ENCODE measurements at places on chromosomes 13 and 19.

DNA sequence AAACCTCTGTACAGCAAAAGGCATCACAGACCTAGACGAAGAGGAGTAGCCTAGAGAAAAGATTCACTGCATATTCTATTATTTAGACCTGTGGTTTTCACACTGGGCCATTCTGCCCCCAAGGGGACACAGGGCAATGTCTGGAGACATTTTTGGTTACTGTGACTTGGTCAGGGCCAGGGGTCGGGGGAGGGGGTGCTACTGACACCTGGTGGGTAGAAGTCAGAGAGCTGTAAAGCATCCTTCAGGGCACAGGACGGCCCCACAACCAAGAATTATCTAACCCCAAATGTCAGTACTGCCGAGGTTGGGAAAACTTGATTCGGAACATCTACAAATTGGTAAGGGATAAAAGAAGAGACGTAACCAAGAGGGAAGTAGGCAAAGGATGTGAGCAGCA is 11.3 kb downstream of the ELAVL1 start:
- DNase-seq: no peak

- no peak for DNase-seq
Measured at GRCh38 chr19:5154799-5155426, 185.7 kb downstream of the PTPRS start.

- no peak for DNase-seq
Measured at GRCh38 chr19:4445963-4446703, 11.5 kb downstream of the UBXN6 start.

DNA sequence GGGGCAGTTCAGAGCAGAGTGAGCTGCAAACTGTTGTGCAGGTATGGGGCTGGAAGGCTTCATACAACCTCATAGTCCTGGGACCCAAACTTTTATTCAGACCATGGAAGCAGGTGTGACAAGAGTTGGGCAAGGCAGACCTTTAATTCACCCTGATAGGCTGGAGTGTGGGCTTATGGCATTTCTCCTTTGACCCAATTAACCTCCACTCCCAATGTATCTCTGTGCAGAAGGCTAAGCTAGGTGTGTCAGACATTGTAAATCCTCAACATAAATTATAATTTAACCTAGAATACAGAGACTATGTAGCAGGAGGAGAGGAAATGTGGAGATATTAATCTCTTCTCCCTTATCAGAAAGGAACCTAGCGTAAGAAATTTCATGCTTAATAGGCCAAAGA is 12.2 kb upstream of the OR10H2 start:
- DNase-seq: no peak

DNA sequence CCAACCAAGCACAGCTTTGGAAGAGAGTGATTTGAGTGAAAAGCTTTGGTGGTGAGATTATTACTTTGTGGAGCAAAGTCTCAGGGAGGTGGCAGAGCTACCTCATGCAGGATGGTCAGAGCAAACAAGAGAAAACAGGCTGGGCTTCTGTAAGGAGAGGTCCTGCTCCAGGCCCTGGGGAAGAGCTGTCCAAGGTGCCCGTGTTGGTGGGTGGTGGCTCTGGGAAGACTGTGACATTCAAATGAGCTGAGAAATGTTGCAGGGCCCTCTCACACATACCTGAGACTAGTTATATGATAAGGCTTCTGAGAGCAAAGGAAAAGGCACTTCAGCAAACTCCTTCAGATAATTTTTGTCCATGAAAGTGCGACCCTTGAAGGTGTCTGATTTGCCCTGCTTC is 205.5 kb upstream of the SOX21 start:
- DNase-seq: no peak

DNA sequence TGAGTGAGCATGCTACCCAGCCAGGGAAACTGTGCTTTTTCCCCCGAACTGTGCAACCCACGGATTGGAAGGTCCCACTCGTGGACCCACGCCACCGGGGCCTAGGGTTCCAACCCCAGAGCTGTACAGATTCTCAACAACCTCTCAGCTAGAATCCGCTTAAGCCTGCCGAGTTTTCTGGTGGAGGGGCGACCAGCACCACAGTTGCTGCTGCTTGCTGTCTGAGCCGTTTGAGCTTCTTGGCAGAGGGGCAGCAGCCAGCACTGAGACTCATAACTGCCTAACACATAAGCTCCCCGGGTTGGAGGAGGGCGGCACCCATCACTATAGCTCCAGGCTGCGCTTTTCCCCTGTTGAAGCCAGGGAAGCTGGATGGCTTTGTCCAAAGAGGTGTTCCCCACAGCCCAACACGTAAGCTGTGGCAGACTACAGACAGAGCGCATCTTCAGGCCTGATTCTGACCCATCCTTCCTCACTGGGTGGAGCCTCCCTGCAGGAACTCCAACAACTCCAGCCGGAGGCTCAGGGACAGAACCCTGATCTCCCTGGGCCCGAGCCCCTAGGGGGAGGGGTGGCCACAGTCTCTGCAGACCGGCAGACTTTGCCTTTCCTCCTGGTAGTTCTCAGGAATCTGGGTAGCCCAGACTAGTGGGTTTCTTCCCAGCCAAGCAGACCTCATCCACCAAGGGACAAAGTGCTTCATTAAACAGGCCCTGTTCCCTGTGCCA is 871.6 kb downstream of the SLITRK6 start:
- DNase-seq: no peak

GRCh38 chr19:55382522-55383054 is 1.5 kb downstream of the TMEM238 start:
- no peak for DNase-seq

DNA sequence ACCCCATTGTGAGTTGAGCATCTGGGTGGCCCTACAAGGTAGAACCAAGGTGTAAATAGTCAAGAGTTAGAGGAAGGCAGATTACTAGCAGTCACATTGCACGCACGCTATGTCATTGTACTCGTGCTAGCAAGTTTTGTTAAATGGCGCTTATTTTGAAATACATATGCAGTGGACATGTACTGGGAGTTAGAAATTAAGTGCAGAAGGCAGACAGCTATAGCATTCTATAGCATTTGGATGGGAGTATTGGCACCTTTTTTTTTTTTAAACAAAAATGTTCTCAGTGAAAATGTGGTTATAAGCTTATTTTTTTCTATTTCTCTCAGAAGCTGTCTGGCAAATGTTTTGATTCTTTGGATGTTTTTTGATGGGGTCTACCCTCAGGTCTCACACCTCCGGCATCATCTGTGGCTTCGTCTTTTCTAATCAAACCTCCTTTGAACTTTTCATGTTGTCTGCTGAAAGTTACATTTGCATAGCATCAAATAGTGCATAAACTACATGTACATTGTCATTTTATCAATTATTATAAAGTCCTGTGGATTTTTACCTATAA is 68.1 kb downstream of the ARHGEF7 start:
- DNase-seq: no peak

DNA sequence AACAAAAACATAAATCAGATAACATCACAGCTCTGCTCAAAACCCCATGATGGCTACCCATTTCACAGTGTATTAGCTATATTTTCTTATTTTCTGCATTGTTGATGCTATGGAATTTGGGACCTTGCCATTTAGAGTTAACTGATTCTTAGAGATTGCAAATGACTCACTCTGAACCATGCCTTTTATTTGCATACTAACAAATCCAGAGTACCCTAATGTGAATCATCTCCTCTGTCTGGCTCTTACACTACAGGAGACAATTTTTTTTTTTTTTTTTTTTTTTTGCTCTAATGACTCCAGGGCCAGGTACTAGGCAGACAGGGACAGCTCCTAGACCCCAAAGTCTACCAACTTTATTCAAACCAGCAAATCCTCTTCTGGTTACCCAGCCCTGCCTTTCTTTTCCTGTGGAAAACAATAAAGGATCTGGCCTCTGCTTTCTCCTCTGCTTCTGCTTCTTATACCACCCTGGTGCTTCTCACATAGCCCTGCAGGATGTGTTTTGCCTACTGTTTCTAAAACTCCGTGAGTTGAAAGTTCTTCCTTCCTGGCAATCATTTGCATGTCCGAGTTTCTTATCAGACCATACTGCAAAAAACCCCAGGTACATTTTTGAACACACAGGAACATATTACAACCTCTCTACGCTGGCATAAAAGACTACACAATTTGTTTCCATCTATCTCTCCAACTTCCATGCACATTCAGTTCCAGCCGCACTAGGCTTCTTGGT is 10.6 kb upstream of the ZNF460 start:
- no peak for DNase-seq

DNA sequence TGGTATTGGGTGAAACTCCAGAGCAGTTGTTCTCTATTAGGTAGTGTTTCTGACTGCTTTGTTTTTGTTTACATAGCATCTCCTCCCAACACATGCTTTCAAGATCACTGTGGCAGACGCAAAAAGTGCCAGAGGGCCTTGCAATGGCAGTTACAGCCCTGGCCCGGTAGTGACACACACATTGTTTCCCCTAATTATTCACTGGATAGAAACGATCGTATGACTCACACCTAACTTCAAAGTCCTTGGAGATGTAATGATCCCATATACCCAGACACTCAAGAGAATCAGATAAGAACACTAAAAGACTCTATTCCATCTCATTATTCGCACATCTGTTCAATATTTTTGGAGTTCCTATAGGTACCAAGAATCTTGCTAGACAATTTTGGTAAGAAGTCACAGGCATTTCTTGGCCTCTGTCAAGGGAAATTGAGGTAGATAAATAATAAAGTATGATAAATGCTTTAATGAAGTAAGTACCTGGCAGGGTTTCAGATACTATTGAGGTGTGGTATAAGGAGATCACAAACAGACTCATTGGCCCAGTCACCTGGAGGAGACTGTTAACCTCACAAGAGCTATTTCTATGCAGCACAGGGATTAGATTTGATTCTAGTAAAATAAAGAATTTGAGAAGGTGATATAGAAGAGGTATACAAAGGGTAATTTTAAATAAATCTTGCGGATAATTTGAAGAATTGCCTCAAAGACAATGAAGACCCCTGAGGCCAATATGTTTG is 485.3 kb downstream of the SLITRK6 start:
- DNase-seq: no peak

GRCh38 chr19:4814625-4815425 is 16.7 kb downstream of the TICAM1 start:
- DNase-seq: no peak

DNA sequence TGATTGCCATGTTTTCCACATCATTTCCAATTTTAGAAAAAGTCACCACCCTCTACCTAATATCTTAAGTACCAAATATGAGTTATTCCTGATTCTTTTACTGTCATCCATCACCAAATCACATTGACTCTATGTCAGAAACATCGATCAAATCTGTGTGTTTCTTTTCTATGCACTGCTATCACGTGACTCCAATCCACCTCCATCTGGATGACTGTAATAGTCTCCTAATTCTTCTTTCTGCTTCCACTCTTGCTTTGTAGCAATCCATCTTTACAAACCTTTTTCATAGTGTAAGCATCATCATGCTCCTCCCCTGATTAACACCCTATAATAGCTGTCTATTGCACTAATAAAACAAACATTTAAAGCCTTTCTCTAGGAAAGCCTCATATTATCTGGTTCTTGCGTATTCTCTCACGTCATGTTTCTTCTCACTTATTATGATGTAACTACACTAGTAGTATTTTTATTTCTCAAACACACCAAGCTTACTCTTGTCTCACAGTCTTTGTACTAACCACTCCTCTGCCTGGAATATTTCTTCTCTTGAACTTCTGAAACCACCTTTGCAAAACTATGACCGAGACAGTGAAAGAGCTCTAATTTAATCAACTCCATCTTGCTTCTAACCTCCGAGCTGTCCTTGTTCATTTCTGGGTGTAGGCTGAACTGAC is 10.7 kb upstream of the FPR3 start:
- DNase-seq: no peak

DNA sequence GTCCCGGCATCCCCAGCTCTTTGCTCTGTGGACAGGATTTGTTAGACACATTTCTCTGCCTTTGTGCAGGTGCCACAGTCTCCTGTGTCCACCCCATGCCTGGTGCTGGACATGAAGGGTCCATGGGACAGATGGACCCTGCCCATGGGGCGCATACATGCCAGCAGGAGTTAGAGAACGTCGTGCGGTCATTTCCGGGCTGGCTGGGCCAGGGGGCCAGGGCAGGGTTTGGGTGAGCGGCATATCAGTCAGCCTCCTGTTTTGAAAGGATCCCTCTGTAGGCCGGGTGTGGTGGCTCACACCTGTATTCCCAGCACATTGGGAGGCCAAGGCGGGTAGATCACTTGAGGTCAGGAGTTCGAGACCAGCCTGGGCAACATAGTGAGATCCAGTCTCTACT is 11.0 kb downstream of the KLHL26 start:
- DNase-seq: no peak

DNA sequence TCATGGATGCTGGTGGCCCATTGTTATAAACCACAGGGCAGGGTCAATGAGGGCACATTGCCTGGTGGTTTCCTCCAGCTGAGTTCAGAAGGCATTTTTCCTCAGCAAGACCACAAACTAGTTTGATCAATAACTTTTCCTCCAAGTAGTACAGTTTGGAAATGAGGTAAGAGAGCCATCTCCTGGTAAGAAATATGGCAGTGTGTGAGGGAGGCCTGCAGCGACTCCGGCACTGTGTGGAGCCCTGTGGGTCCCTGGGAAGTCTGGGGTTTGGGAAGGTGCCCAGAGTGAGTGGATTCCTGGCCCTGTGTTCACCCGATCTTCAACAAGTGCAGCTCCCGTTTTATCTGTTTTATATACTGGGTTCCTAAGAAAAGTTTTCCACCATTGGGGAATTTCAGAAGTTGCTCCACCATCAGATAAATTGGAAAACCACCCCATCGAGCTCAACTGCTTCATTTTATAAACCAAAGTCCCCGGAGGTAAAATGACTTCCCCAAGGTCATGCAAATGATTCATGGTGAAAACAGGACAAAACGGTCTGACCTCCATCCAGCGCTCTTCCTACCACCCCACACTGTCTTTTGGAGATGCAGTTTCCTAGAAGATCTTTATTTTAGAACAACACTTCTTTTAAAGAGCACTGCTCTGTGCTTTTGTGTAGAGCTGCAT is 148.4 kb downstream of the KATNAL1 start:
- no peak for DNase-seq

GRCh38 chr13:21511849-21512248 is 52.7 kb upstream of the ZDHHC20 start:
- no peak for DNase-seq

DNA sequence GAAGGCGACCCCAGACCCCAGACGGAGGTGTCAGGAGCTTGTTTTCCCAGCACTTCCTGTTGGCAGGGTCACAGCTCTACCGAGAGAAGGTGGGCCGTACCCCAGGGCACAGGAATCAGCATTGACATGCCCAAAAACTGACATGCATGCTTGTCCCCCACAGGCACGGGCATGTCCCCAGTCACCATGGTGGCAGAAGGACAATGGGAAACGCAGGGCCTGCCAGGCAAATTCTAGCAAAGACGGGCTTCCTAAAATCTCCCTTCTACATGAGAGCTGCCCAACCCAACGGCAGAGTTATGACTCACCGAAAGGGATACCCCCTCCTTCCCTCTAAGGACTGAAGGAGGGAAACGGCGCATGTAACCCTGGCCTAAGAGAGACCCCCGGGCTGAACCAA is 18.5 kb downstream of the TSHZ3 start:
- DNase-seq: no peak
